MM.1S (cell line): ENCODE measurements at places on chromosomes 5 and 9.

GRCh38 chr9:137254624-137255447, at the start of gene NELFB:
NELFB (plus strand) TSS chr9:137255327.
- DNase-seq = peak; percentile 89

- no peak for DNase-seq
Observed at GRCh38 chr9:123281659-123282350, 13.4 kb upstream of the STRBP start.

GRCh38 chr5:136924490-136924889, 559.1 kb upstream of the TRPC7 start:
- no peak for DNase-seq

DNA sequence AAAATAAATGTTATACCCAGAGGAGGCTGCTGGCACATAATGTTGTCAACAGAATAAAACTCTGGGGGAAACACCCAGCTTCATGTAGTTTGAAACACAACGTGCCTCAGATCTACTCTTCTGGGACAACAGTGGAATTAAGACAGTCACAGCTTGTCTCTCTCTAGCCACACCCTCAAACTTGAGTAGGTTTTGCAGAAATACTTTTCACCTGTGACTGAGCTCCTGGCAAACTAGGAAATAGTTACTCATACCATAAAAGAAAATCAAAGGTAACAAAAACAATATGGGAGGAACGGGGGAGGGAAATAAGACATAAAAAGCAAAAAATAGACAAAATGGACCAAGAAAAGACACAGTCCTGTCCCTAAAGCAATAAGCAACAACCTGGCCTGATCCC, 14.4 kb downstream of the ELAVL2 start:
- no peak for DNase-seq

- DNase-seq = no peak
Observed at GRCh38 chr9:128203707-128204551, 750 bp downstream of the DNM1 start.

- no peak for DNase-seq
Observed at GRCh38 chr9:81824802-81825730, 103.2 kb upstream of the SPATA31D4 start.

GRCh38 chr5:149274939-149275338, 3.3 kb downstream of the AFAP1L1 start:
- no peak for DNase-seq

DNA sequence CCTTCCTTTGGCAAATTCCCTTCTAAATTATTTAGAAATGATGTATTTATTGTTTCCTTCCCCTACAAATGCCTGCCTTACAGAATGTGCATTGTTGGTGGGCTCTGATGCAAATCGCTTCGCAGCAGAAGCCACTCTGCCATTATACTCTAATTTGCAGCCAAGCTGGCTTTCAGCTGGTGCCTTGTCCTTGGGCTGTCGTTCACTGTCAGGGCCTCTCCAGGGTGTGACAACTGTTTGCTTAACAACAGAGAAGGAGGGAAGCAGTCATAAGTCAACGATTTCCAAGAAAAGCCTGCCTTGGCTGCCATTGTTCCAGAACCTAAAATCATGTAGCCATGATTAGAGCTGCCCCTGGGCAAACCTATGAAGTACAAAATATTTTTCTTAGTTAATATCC, 260.1 kb upstream of the RGMB start:
- no peak for DNase-seq

GRCh38 chr5:96663608-96664007, 1.4 kb downstream of the CAST start:
- DNase-seq = no peak

GRCh38 chr9:116094846-116095245, 58.7 kb upstream of the PAPPA start:
- DNase-seq = no peak

DNA sequence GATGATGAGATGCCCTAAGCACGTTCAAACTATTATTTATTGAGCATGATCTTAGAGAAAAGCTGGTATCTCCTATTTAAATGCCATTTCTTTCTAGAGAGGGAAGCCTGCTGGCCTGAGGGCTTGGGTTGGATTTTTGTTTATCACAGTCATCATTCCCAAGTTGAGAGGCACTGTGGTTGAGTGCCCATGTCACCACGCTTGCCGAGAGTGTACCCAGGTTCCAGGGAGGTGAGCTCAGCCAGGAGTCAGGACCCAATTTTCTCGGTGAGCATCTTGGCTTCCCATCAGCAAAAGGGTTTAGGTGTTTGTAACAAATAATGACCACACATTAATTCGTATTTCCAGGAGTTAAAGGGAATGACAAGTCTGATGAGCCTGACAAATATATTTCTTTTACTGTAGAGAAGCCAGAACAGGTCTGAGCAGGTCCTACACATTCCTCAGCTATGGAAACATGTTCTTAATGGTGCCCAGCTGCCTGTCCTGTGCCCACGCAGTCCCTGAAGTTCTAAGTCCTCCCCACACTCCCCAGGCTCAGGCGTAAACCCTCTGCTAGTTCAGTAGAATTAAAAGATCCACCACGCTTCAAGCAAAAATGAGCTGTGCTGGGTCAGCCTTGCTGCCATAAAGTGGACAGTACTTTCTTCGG, 258.9 kb upstream of the IRX2 start:
- no peak for DNase-seq

GRCh38 chr5:104084896-104085295, 522.3 kb upstream of the NUDT12 start:
- DNase-seq = no peak

DNA sequence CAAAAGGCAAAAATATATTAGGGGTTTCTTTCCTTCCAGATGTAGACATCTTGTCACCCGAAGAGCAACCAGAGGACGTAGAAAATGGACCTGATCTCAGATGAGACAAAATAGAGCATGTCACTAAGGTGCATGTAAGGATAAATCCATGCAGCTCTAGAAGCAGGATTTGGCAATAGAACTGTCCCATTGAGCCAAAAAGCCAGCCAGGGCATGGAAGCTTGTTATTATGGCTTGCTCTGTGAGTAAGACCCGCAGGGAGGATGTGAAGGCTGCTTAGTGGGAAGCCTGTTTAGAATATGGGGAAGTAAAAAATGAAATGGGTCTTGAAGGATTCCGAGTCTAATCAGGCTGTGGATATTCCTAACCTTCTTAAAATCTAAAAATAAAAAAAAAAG, 165.6 kb upstream of the MPDZ start:
- DNase-seq = no peak

- DNase-seq = no peak
Observed at GRCh38 chr9:28134446-28134976, 561.2 kb upstream of the C9orf72 start.
